Fibroblast of skin of abdomen (primary cell): ENCODE measurements at places on chromosomes 5 and 9.

- DNase-seq, result no peak
These were observed 166.2 kb downstream of the AUH start for GRCh38 chr9:91195372-91196012.

DNA sequence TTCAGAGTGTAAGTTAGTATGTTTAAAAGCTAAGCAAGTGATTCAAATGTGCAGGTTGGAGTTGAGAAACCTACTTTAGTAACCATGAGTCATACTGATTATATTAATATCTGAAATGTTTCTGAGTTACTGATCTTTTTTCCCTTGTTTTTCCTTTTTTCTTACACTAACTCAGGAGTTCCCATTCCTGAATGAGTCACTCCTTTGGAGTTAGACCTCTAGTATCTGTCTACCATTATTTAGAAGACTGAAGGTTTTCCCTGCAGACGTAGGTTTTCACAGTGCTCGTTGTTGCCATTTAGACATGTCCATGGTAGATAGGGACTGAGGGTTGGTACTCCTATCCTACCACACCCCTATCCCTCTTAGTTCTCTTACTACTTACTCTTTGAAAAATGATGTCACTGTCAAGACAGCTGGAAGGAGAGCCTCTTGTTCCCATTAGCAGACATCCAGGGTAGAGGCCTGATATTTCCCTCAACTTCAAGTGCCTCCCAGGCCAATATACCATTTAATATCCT lies 20.2 kb downstream of the OCLN start:
- peak; percentile 64 for DNase-seq

DNA sequence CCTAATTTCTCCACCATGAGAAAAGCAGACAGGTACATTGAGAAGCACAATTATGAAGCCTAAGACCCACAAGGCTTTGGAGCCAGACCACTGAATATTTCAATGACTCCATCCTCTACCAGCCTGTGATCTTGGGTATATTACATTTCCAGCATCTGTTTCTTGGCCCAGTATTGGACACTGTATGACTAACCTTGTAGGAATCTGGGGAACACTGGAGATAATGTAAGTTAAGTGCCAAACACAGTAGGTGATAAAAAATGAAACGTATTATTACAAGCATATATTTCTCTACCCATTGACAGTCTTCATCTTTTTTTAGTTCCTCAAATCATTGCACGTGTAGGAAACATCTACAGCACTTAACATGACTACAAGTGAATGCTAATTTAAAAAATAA lies 28.6 kb upstream of the FEM1C start:
- peak; percentile 61 for DNase-seq

GRCh38 chr5:142660731-142661130 lies 25.2 kb downstream of the FGF1 start:
- no peak for DNase-seq

DNA sequence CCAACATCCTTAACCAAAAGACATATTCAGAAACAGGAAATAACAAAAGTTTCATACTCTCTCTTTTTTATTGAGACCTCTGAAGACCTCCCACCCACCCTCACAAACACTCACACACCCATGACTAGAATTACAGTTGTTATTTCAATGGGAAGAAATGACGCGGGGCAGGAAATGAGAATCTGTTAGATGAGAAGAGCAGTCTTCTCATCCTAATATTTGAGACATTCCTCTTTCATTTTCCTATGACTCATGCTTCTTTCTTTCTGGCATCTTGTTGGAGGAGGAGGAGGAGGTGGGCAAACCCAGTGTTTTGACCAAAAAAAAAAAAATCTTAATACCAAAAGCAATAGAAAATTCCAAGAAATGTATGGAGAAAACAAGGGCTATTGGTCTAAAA lies 179.5 kb upstream of the TARS1 start:
- peak; percentile 86 for DNase-seq

DNA sequence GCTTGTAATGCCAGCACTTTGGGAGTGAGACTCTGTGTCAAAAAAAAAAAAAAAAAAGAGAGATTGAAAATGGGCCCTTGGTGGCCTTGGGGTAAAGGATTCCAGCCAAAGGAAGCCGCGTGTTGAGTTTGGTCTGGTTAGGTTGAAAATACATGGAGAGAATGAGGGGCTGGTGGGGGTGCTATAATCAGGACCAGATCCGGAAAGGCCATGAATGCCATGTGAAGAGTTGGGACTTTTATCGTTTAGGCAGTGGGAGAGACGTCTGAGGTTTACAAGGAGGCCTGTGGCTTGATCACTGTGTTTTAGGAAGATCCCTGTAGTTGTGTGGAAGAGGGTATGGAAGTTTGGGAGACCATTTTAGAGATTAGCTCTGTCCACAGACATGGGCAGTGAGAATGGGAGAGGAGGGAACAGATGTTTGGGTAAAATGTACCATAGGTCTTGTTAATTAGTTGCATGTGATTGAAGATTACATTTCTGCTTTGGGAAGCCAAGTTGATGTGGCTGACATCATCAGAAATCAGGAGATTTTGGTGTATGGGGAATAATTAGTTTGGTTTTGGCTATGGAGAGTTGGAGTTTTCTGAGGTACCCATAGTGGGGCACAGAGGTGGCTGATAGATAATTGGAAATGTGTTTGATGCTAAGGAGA lies 3.5 kb downstream of the MSANTD3 start:
- DNase-seq, result peak; percentile 54

GRCh38 chr5:133114933-133115310 lies 63.1 kb downstream of the HSPA4 start:
- no peak for DNase-seq

DNA sequence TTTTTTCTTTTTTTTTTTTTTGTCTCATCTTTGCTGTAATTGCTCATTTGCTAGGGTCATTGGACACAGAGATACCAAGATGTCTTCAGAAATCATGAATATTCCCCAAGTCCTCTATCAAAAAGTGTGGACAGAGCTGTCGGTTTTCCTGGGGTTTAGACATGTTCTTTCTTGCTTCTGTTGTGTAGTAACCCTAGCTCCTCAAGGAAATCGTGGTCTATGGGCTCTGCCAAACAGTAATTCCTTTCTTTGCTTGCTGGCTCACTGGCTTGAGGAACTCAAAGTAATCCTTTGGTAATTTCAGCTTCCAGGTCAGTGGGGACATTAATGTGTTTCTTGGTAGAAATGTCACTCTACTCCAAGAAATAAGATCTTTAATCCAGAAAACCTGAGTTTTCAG lies 101.7 kb downstream of the TMC1 start:
- peak; percentile 11 for DNase-seq

DNA sequence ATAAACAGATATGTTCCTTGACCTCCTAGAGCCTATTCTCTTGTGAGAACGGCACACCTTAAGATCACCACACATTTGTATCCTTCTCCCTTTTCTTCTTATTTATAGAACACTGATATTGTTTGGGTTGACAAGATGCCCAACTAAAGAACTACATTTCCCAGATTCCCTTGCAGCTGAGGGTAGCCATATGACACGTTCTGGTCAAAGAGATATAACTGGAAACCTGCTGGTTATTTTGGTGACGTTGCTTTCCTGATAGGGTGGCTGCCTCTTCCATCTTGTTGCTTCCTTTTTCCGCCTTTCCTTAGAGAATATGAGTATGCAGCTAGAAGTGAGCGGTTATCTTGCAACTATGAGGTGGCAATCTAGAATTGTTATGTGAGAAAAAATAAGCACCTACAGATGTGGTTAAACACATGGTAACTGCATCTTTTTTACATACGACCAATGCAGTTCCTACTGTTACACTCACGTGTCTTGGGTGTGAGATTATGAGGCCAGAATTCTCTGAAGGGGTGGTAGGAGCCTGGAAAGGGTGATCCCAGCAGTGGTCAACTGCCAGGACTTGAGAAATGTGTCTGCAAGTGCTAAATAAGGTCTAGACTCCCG lies 72.9 kb downstream of the SEC61B start:
- no peak for DNase-seq

DNA sequence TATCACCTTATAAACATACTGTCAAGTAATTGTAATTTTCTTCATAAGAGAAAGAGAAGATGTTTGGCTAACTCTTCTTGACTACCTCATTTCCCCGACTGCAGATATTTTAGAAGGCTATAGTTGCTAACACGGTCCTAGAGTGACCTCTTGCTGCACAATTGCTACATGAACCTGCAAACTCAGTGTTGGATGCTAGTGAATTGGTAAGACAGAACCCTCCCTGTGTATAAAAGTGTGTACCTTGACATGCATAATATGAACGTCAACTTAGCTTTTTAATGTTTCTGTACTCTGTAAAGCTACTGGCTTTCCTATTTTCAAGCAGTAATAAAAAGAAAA lies 46.7 kb upstream of the CER1 start:
- DNase-seq, result peak; percentile 10

DNA sequence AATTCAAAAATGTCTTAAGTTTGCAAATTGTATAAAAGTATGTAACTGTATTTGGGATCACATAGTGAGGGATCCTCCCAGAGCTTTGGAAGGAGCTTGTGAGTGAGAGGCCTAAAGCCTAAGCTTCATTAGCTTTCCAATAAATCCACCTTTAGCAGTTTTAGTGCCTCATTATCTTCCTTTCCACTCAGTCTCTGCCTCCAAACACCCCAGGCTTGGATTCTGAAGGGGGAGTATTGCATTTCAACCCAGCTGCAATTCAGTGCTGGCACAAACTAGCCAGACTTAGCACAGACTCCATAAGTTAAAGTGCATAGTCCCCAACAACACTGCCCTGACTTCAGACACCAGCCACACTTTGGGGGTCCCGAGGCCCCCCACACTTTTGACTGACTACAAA lies 113.5 kb downstream of the SMARCA2 start:
- no peak for DNase-seq

DNA sequence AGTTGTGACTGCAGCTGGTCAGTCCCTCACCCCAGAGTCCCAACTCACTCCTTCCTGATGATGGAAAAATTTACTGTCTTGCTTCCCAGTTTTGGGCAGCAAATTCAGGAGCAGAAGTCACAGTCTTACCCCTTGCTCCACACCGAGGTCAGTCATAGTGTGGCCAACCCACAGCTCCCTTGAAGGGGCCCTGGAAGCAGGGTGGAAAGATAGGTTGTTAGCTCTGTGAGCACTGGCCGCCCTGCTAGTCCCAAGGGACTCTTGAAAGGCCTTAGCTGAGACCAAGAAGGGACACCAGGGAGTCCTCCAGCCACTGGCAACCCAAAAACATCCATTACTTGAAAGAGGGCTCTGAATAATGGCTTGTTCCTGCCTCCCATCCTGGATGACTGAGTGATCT lies 40.0 kb downstream of the GSN start:
- DNase-seq, result no peak

GRCh38 chr5:20972419-20972925 lies 984.5 kb upstream of the CDH18 start:
- peak; percentile 28 for DNase-seq

DNA sequence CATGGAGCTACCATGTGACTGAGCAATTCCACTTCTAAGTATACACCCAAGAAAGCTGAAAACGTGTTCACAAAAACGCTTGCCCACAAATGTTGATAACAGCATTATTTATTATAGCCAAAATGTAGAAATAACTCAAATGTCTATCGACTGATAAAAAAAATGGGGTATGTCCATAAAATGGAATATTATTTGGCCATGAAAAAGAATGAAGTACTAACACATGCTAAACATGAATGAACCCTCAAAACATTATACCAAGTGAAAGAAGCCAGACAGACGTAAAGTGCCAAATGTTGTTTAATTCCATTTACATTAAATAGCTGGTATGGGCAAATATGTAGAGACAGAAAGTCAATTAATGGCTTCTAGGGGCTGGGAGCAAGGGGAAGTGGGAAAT lies 184.9 kb upstream of the IRX2 start:
- no peak for DNase-seq

DNA sequence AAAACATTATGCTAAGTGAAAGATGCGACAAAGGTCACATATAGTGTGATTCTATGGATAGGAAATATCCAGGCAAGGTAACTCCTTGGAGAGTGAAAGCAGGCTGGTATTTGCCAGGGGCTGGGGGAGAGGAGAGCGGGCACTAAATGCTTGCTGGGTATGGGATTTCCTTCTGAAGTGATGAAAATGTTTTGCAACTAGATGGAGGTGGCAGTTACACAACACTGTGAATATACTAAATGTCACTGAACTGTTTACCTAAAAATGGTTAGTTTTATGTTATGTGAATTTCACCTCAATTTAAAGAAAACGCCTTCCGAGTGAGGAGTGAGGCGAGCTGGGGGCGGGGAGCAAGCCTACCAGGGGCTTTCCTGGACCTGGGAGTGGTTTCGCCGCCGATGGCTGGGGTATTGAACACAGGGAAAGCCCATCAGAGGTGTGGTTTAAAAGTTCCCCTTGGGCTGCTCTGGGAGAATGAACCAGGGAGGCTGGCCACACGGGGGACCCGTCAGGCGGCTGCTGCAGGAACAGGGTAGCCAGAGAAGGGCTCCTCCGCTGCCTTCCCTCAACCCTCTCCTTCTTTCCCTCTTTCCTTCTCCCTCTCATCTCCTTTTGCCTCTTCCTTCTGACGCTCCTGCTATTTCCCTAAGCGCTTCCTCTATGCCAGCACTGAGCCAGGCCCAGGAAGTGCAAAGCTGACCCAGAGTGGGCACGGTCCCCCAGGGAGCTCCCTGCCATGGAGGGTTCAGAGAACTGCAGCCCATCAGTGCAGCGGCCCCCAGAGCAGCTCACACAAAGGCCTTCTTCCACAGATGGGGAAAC lies 4.9 kb downstream of the AKNA start:
- no peak for DNase-seq

DNA sequence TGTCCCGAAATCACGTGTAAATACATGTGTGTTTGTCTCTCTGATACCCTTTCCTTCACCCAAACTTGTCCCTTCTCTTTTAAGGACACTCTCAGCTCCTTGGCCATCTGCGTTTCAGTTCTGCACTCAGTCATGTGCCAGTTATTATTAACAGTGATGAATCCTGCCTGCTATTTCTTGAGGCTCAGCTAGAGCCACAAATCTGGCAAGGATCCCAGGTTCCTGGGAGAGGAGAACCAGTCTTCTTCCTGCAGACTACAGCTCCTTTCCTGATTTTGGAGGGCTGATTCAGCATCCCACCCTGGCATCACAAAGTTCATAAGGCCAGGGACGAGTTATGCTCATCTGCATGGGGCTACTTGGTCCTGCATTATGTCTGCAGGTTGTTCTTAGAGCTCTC lies 5.6 kb downstream of the MAMDC2 start:
- DNase-seq, result peak; percentile 62

- peak; percentile 47 for DNase-seq
These were observed 106.0 kb downstream of the ARRDC3 start for GRCh38 chr5:91277093-91277626.
